HFFc6 (cell line): ENCODE measurements at places on chromosomes 12 and 14. TPM values are rescaled to one million over a fixed set of nuclear protein-coding genes. Genes with fewer than 3 reads are reported as not detected.

- no peak for DNase-seq
These were observed 76.6 kb downstream of the PTPRB start for GRCh38 chr12:70560671-70561070.

KLHL42 gene
- 17.6 and 20.0 TPM in 2 replicates for total RNA-seq

- no peak for DNase-seq
These were observed 21.4 kb downstream of the TMEM116 start for GRCh38 chr12:111991535-111991934.

DNA sequence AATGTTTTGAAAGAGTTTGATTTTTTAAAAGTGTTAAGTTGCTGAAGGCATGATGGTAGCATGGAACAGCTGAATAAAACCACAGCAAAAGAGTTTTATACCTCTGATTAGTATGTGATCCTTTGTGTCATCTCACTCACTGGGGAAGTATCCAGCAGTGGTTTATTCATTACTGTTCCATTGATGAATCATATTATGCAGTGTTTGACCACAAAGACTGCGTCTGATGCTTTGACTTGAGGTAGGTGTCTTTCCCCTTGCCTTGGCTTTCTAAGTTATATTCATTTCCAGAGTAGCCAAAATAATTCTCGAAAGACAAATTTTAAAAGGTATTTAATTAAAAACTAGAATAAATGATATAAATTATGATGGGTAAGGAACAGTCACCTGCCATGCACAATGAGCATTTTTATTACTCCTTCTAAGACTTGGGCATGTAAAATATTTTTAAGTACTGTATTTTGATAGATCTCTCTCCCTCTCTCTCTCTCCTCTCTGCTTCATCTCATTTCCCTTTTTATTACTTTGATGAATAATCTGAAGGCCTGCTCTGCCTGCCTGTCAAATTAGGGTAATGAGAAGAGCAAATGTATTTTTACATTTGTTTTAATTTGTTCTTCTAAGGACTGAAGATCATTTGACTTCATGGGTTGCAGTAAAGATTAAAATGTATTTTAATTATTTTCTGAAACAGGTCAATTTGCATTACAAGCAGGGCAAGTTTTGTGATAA is 164.9 kb downstream of the NAV3 start:
- peak; percentile 83 for DNase-seq

- no peak for DNase-seq
These were observed 28.1 kb downstream of the SPTSSA start for GRCh38 chr14:34433957-34434356.

KCNC2 gene
- total RNA-seq = not detected in 3 replicates
